Fibroblast of skin of abdomen (primary cell): ENCODE measurements at places on chromosomes 1 and 21.

- no peak for DNase-seq
These were observed 85.8 kb upstream of the CAMK1G start for GRCh38 chr1:209497729-209498128.

- no peak for DNase-seq
These were observed 567.9 kb downstream of the DPYD start for GRCh38 chr1:97352936-97353382.

- DNase-seq = no peak
These were observed 52.5 kb downstream of the MAN1C1 start for GRCh38 chr1:25668931-25669573.

DNA sequence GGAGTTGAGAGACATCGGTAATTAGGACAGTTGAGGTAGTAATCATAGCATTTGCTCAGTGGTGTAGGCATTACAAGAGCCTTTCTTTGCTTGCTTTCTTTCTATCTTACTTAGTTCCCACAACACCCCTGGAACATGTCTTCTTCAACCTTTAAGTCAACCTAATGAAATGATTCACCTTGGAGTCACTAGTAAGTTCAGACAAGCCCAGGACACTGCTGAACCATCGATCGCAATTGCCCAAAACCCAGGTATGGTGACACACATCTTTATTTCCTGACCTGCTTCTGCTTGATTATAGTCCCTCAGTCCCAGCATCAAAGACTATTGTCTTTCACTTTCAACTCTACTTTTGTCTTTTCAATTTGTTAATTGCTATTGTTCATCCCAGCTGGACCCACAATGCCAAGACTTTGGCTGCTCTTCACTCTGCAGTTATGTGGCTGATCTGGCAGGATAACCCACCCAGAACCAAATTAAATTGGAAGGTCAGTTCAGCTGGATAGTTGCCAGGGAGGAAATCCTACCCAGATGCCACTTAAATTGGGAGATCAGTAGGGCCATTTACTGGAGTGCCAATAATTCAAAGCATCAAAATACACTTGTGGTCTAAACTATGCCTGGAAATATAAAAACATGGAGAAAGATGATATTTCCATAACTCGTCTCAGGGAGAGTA lies 272.9 kb downstream of the RWDD3 start:
- DNase-seq = no peak

GRCh38 chr21:34925597-34925996 lies 123.5 kb downstream of the RUNX1 start:
- DNase-seq = no peak

- no peak for DNase-seq
These were observed 127.4 kb upstream of the TMEM51 start for GRCh38 chr1:15026117-15026489.

- no peak for DNase-seq
These were observed 175.7 kb downstream of the PSMG1 start for GRCh38 chr21:39007532-39007931.

- no peak for DNase-seq
These were observed 27.2 kb downstream of the C8B start for GRCh38 chr1:56938646-56939045.

- DNase-seq = peak; percentile 12
These were observed 1.5 kb downstream of the RGS2 start for GRCh38 chr1:192810253-192810880.

GRCh38 chr1:10429868-10430215 lies 391 bp upstream of the CENPS start:
- no peak for DNase-seq

DNA sequence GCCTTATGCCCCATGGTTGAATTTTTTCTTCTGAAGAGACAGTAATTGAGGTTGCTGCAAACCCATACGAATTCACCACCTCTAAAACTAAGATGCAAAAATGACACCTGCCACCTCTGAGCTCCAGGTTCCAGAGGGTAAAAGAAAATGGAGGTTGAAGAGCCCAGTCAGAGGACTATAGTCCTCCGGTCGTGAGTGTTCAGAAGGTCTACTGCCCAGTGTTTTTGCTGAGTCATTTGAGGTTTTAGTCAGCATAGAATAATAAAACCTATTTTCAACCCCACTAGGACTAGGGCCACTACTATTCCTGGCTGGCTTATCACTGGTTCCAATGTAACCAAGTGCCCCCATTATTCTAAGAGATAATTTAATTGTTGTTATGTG lies 12.9 kb upstream of the SLAMF7 start:
- no peak for DNase-seq

GRCh38 chr1:211581526-211581925 lies 2.6 kb upstream of the SLC30A1 start:
- DNase-seq = peak; percentile 63

DNA sequence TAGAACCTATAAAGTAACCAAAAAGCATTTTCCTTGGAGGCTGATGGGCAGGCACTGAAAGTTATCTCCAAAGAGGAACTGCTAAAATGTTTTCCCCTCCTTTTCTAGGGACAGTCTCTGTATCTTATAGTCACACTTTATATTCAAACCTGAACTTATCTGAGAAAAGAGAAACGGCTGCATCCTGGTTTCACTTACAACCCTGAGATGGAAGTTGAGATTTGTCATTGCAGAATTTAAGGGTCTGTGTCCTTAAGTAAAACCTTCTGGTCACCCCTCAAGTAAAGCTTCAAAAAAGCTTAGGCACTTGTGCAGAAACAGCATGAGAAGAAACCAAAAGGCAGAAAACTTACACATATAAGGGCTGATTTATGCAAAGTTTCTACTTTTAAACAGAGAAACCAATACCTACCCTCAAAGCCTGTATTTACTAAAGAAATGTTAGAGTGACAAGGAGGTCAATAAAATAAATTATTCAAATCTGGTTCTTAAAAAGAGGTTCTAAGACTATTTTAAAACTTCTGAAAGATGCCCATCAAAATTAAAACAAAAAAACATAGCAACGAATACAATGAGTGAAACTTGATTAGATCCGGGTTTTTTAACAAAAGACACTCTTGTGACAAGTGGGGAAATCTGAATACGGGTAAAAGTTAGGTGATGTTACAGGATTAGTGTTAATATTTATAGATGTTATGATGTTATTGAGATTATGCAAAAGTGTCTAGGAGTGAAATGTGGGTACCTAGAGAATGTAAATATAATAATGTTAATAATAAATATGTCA lies 9.9 kb downstream of the CD58 start:
- DNase-seq = no peak
